ENCODE measurements at places on chromosomes 1 and 21. TPM values are rescaled to one million over a fixed set of nuclear protein-coding genes. Genes with fewer than 3 reads are reported as not detected.

DNA sequence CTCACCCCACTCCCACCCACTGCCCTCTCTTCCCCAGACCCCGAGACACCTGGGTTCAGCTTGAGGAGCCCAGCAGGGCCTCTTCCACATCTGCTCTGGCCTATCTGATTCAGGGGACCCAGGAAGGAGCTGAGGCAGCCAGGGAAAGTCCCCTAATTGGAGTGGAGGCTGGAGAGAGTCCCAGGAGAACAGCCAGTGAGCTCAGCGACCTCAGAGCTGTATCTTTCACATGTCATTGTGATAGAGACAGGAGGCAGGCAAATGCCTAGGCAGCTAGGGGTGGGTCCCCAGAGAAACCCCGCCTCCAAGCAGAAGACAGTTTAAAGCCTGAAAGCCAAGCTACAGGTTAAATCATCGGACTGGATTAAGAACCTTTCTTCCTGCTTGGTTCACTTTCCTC is 122.7 kb downstream of the MATN1 start:
- no peak for DNase-seq

- DNase-seq, result no peak
Measured at GRCh38 chr21:21973806-21974205, 975.6 kb downstream of the NCAM2 start.

DNA sequence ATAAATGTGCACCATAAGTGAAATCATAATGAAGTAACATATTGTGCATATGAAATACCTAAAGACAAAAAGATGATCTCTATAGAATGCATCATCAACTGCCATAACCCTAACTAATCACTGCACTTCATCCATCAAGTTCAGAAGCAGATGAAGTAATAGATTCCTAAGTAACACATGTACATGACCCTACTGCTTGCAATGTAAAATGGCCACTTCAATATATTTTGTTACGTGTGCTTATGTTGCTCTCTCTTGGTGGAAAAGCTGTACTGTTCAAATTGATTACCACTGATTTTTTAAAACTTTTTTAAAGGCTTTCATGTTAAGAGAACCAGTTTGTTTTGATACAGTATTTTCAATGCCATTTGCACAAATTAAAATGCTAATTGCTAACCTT is 141.8 kb downstream of the TTLL7 start:
- no peak for DNase-seq

DNA sequence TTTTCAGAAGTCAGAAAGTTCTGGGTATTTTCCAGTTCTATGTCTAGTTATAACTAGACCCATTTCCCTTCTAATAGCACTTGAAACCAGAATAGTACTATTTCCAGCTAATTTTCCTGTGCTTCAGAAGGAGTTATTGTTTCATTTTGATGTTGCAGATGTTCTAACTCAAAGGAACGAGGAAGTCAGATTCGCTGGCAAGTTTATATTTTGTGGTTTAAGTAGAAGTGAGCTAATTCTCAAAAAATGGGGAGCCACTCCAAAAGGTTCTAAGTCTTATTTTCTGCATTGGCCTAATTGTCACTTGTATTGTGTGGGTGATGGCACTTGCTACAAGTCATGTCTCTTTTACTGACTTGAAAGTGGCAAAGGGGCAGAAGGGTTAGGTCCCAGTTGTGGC is 18.1 kb downstream of the CCDC185 start:
- DNase-seq, result no peak

DNA sequence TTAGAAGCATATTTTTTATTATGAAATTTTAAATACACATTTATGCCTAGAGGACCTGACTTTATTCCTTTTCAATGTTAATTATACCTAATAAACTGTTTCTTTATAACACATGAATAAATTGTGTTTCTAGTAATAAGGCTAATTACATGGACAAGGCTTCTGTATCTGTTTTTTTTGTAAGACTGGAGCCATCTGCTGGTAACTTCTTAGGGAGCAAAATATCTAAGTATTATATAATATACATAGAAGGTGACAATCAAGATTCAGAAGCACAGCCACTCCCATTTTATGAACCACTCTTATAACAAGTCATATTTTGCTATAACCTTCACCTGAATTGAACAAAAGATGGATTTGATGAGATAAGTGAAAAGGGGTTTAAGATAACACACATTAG is 84.2 kb downstream of the LBR start:
- no peak for DNase-seq

- DNase-seq, result no peak
Measured at GRCh38 chr21:36792505-36792967, 93.6 kb downstream of the SIM2 start.

DNA sequence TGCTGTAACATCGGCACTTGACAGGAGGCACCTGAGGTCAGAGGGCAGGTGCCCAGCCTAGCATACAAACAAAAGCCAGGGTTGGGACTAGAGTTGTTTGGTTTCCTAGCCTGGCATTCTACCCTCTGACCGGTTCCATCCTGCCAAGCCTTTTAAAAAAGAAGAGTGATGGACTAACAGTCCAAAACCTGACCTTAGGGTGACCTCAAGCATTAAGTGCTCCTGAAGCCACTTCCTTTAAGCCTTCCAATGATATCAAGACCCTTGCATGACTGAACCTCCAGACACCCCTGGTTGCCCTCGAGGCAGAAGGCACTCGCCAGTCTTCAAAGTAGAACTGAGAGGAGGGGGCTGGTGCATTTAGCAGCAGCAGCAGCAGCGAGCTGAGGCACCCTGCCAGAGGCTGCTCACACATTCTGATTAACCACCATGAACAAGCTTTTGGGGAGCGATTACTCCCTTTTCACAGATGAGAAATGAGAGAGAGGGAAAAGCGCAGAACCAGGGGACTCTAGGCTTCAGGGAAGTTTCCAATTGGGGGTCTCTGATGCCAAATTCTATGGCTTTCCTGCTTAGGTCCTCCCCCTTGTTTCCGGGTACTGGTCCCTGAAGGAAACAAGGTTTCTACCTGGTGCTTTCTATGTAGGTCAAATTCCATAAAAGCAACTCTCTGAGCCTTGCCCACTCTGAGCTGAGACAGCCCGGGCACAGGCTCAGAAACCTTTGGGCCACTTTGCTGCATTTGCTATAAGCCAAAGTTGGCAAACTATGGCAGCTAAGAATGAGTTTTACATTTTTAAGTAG is 9.2 kb downstream of the SLC2A1 start:
- DNase-seq, result no peak

DNA sequence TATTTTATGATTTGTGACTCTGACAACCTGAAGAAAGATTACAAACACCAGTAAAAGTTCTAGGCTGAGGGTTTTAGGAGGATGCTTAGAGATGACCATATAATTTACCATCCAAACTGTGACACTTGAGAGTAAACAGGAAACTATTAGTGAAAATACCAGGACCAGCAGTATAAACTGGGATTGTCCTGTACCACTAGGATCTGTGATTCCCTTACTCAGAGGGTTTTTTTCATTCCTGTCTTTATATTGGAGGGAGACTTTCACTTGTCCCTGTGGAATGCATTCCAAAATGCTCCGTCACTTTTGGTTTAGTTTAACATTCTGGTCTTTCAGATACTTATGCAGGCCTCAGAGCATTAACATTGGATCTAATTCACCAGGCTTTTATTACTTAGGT is 482.9 kb downstream of the PTBP2 start:
- DNase-seq, result no peak

DNA sequence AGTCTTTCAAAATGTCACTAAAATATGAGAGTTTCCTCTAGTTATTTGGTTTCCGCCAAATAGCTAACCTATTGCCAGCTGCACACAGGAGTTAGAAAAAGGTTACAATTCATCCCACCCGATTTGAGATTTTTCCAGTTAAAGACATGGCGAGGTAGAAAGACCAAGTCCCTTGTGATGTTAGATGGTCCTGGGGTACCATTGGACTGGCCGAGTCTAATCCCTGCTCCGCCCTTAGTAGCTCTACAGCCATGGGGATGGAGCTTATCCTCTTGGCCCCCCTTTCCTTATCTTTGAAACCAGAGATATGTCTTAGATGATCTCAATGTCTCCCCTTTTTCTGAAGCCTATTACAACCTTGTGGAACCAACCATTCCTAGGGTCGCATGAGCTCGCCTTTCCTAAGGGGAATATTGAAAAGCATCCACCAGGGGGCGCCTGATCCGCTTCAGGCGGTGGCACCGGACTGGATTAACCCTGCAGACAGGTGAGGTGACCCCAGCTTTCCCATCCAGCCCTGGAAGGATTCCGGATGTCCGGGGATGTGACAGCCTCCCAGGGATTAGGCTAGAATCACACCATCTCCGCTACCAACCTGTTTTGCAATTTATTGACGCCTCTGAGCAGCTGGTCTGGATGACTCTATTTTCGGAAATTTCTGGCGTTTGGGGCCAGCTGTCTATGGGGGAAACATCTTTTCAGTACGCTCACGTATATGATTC is 68.3 kb upstream of the SIM2 start:
- DNase-seq, result peak; percentile 70

- DNase-seq, result no peak
Measured at GRCh38 chr21:36732761-36733160, 33.8 kb downstream of the SIM2 start.

KCNE1 gene
- 1.2 TPM for total RNA-seq

LCE2B gene
- total RNA-seq, result not detected

FAM72A gene
- total RNA-seq, result 33.9 TPM

TAL1 gene
- 1.7 TPM for total RNA-seq
